ENCODE measurements at places on chromosomes 13 and 19.

GRCh38 chr13:77637588-77637987 lies 59.9 kb upstream of the SLAIN1 start:
- DNase-seq: no peak

DNA sequence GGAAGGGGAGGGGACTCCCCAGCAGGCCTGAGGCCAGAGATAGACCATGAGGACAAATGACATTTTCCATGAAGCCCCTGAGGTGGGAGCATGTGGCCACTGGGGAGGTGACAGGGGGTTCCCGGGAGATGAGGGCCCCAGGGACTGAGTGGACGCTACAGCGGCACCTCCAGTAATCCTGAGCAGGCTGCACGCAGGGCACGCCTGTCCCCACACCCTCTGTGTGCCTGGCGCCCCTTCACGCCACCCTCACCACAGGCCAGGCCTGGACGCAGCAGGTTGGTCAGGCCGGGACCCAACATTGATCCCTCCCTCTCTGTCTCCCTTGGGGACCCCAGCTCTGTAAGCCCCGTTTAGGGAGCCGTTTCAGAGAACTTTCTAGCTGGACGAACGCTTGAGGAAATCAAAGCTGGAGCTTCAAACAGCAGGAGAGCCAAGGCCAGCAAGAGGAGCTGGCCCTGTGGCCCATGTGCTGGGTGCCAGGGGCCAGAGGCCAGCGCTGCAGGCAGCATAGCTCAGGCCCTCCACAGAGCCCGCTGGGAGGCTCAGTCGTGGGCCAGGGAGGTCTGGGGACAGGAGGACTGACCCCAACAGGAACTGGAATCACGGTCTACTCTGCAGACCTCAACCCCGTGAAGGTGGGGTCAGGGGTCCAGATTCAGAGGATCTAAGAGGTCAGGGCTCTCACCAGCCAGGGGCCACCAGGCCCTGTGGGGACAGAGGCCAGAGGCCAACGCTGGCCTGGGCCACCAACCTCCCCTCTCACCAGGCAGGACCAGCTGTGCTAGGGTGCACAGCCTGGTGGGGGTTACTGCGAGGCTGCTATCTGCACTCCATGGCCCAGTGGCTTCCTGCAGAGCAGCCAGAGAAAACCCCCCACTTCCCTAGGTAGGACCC lies 14.6 kb downstream of the LSM4 start:
- no peak for DNase-seq

GRCh38 chr13:99733346-99733745 lies 232.1 kb downstream of the TM9SF2 start:
- no peak for DNase-seq

DNA sequence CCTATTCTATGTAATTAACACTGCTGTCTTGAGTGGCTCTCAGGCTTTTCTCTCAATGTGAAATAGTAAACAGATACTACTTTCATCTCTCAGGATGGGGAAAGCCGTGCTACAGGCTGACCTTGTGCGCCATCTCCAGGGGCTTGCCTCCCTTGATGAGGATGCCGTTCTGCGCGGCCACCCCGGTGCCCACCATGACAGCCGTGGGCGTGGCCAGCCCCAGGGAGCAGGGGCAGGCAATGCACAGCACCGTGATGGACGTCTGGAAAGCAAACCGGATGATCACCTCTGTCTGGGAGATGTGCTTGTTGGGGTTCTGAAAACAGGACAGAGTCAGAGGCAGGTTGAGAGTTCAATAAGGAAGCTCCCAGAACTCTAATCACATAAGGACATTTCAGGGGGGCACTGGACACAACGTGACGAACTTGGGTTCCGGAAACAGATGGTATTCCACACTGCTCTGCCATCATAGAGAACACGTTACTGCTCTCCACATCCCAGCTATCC lies 65.0 kb downstream of the ATP7B start:
- no peak for DNase-seq
